ENCODE measurements at places on chromosomes 16 and 17.

- no peak for DNase-seq
These were observed 10.8 kb upstream of the ZNF629 start for GRCh38 chr16:30797670-30798309.

DNA sequence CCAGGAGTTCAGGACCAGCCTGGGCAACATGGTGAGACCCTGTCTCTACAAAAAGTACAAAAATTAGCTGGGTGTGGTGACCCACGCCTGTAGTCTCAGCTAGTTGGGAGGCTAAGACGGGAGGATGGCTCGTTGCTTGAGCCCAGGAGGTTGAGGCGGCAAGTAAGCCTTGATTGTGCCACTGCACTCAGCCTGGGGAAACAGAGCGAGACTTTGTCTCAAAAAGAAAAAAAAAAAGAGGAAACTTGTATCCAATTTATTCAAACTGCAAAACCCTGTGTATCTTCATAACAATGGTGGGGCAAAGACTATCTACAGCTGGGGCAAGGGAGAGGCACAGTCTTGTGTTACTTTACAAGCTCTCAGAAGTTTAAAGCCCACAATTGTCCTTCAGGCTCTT is 21.5 kb downstream of the GRB7 start:
- DNase-seq = no peak

- no peak for DNase-seq
These were observed 577.8 kb downstream of the WWOX start for GRCh38 chr16:78677181-78677731.

DNA sequence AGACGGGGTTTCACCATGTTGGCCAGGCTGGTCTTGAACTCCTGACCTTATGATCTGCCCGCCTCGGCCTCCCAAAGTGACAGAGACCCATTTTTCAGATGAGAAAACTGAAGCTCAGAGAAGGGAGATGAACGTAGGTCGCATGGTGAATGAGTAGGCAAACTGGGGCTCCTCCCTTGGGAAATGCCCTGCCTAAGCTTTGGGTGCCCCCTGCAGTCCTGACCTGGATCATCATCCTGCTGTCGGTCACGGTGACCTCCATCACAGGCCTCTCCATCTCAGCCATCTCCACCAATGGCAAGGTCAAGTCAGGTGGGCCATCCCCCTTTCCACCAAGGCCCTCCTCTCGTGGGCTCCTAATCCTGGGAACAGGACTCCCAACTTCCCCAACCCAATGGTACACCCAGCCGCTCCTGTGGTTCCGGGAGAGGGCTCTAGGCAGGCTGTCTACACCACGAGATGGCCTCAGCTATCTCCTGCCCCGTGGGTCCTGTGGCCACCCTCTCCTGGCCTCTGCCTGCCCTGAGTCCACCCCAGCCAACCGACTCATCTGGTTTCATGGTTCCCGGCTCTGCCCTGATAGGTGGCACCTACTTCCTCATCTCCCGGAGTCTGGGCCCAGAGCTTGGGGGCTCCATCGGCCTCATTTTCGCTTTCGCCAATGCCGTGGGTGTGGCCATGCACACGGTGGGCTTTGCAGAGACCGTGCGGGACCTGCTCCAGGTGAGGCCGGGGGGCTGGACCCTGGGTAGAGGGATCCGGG is 4.7 kb downstream of the SLC12A3 start:
- no peak for DNase-seq
